ENCODE measurements at places on chromosomes 4 and X.

- DNase-seq: no peak
These were observed 1.7 kb upstream of the KDR start for GRCh38 chr4:55127053-55127452.

DNA sequence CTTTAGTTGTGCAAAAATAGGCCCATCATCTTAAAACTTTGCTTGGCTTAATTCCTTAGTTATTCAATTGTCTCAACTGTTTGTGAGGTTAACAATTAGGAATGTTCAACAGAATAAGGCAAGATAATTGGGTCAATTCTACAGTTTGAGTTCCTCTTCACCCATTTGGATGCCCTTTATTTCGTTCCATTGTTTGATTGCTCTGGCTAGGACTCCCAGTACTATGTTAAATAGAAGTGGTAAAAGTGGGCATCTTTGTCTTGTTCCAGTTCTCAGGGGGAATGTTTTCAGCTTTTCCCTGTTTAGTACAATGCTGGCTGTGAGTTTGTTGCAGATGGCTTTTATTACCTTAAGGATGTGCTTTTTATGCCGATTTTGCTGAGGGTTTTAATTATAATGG lies 761.5 kb upstream of the GRIA3 start:
- DNase-seq: no peak

DNA sequence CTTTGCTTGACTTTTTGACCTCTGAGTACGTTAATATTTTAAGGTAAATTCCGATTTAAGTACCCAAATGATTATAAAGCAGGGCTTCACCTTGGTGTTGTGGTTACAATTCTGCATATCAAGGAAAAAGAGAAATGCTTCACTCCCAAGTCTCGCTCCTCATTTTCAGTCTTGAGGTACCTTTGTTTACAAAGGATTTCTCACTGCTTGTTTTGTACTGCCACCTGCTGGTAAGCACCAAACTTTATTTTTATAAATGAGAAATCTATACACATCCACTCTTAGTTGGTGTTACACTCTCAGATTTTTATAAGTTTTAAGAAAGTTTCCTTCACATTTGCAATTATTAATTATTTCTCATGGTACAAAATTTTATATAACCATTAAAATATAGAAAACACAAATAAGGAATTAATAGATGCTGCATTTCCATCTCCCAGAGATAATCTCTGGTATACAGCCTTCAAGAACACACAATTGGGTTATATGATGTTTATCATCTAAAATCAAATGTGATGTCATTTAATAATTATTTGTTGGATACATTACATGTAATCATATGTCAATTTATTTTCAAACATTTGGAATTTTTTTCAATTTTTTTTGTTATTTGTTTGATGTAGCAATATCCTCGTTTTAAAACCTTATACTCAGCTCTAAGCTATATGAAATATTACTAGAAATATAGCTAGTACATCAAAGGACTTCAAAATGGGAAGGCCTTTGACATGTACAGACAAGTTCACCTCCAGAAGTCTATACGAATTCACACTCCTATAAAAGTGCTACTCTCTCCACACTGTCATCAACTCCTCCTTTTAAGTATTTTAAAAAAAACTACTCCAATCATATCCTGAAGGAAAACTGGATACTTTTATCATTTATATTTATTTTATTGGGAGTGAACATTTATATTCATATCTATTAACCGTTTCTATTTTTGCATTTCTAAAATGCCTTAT lies 179.9 kb downstream of the KCNIP4 start:
- no peak for DNase-seq

- DNase-seq: no peak
These were observed at the start of gene HTRA3 for GRCh38 chr4:8269535-8270417. Gene HTRA3, plus strand, starts transcription at chr4:8269754. Its CDS starts 215 bp downstream, at chr4:8269969.

All from activated T-cell treated with anti-CD3 and anti-CD28 coated beads for 1 hour (primary cell).